ENCODE measurements at places on chromosomes 16 and 17. TPM values are rescaled to one million over a fixed set of nuclear protein-coding genes. Genes with fewer than 3 reads are reported as not detected.

The C16orf74 gene
- 6.9 TPM for total RNA-seq

The HS3ST3B1 gene
- total RNA-seq = 3.5 TPM

The NECAB2 gene
- total RNA-seq = 0.14 TPM

The FAM222B gene
- 3.0 TPM for total RNA-seq

The RBFOX1 gene
- total RNA-seq = not detected

The CD300H gene
- total RNA-seq = not detected

The MMP28 gene
- total RNA-seq = 2.6 TPM

The NXPH3 gene
- 0.14 TPM for total RNA-seq

The OMG gene
- total RNA-seq = 2.0 TPM

The CD79B gene
- 0.43 TPM for total RNA-seq

The TANC2 gene
- 15.1 TPM for total RNA-seq

The STARD3 gene
- total RNA-seq = 30.2 TPM

The CHST4 gene
- total RNA-seq = not detected

The SHPK gene
- total RNA-seq = 9.4 TPM

The CNGB1 gene
- total RNA-seq = not detected

The PGAP3 gene
- 15.0 TPM for total RNA-seq

The ASPHD1 gene
- 7.3 TPM for total RNA-seq

The PYY gene
- total RNA-seq = not detected

The CD300C gene
- total RNA-seq = not detected

The ZNF385C gene
- total RNA-seq = under 0.01 TPM

The KRT40 gene
- total RNA-seq = not detected

Measured in smooth muscle cell of bladder (primary cell).